Type B pancreatic cell (in vitro differentiated cells): ENCODE measurements at places on chromosomes 7 and 10. TPM values are rescaled to one million over a fixed set of nuclear protein-coding genes. Genes with fewer than 3 reads are reported as not detected.

GRCh38 chr7:41689815-41690214, 13.1 kb downstream of the INHBA start:
- DNase-seq, result no peak
- no peak overlapping the region for H3K4me3 ChIP-seq
- H3K36me3 ChIP-seq, result peaks cover 25% of the 10 kb centered on the region
- H3K4me1 ChIP-seq, result peaks cover 32% of the 10 kb centered on the region
- H3K27me3 ChIP-seq, result no peaks in the 10 kb centered on the region
- H3K27ac ChIP-seq, result no peak overlapping the region

- H3K27me3 ChIP-seq, result no peaks in the 10 kb centered on the region
- no peak overlapping the region for H3K4me3 ChIP-seq
- H3K36me3 ChIP-seq, result peaks cover 4% of the 10 kb centered on the region
- peaks cover 4% of the 10 kb centered on the region for H3K4me1 ChIP-seq
- H3K27ac ChIP-seq, result no peak overlapping the region
- DNase-seq, result no peak
Observed at GRCh38 chr7:116977172-116977571, 23.9 kb downstream of the ST7 start.

Gene AKR1B15
- total RNA-seq, result 0.63 and 1.0 TPM in 2 replicates

Gene SH3PXD2A
- 22.3 and 38.6 TPM in 2 replicates for total RNA-seq
